ENCODE measurements at places on chromosomes 11 and 22.

DNA sequence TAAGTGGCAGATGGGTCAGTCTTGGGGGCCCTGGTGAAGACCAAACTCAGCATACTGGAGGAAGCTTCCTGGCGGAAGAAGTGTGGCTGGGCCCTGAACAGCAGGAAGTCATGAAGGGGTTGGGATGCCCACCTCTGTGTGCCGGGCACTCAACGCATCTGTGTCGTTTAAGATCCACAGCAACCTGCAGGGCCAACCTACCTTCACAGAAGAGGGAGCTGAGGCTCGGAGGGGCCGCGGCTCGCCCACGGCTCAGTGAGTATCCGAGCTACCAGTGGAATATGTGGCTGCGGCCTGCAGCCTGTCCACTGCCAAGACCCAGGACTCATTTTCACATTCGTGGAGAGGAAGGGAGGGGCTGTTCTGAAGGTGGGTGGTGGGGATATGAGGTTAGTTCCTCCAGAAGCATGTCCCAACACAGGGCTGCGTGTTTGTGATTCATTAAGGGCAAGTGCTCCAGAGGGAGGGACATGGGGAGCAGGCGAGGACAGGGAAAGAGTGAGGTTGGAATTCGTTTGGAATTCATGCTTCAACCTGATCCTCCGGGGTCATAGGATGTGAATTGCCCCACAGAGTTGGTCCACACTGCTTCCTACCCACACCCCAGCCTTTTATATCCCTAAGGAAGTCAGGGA, 99.6 kb downstream of the MPPED1 start:
- DNase-seq, result no peak

- no peak for DNase-seq
Observed at GRCh38 chr22:33792832-33793231, 127.4 kb downstream of the LARGE1 start.

DNA sequence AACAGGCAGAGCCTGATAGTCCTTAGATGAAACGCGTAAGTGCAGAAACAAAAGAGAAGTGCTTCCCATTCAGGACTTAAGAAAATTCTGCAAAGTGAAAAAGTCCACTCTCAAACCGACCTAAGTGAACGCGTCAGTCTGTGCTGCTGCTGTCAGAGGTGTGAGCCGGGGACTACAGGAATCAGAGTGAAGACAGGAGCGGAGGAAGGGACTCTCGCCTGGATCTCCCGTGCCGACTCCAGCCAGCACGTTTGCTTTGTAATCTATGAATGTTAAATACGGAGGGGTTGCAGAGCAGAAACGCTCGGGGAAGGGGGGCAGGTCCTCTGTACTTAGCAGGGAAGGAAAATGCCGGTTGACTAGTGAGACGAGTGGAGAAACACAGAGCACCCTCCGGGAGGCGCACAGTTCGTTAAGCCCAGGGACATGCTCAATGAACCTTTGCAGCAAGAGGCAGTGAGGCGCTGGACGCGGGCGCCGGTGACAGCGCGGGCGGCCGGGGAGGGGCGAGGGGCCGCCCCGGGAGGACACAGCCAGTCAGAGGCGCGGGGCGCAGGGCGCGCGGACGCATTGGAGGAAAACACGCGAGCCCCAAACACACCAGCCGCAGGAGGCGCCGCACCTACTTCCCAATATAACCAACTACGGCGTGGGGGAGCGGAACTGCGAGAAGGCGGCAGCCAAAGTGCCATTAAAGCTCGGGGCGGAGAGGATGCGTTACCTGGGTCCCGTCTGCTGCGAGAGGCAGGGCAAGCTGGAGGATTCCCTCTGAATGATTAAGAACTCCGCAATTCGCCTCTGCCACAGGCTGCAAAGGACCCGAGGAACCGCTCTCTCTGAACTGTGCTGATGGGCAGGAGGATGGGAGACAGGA, at the start of gene CNTN5:
TSS of gene CNTN5 (plus strand) at position 598 of the 874 bp plus-strand sequence.
- peak; percentile 23 for DNase-seq

- no peak for DNase-seq
Observed at GRCh38 chr11:62954478-62954877, 30.3 kb downstream of the SLC22A6 start.

GRCh38 chr11:130441719-130442118, 6.7 kb upstream of the ADAMTS15 start:
- DNase-seq, result no peak

- DNase-seq, result no peak
Observed at GRCh38 chr11:85819441-85819840, 8.5 kb upstream of the SYTL2 start.

All from stimulated activated CD8-positive, alpha-beta memory T cell treated with anti-CD3 and anti-CD28 coated beads, Interleukin-4, amount 100 ng/mL, for 48 hours (primary cell).